ENCODE measurements at places on chromosomes 13 and 19. TPM values are rescaled to one million over a fixed set of nuclear protein-coding genes. Genes with fewer than 3 reads are reported as not detected.

- DNase-seq: no peak
Observed at GRCh38 chr19:50678323-50678722, 29.1 kb downstream of the C19orf81 start.

- no peak for DNase-seq
Observed at GRCh38 chr13:111916201-111916600, 150.7 kb upstream of the SOX1 start.

- DNase-seq: peak; percentile 57
Observed at GRCh38 chr13:20127562-20128458, 33.0 kb downstream of the GJA3 start.

- DNase-seq: peak; percentile 65
Observed at GRCh38 chr19:33430674-33431277, 57.3 kb downstream of the CEBPG start.

- no peak for DNase-seq
Observed at GRCh38 chr13:57629821-57630235, 1.7 kb upstream of the PCDH17 start.

DNA sequence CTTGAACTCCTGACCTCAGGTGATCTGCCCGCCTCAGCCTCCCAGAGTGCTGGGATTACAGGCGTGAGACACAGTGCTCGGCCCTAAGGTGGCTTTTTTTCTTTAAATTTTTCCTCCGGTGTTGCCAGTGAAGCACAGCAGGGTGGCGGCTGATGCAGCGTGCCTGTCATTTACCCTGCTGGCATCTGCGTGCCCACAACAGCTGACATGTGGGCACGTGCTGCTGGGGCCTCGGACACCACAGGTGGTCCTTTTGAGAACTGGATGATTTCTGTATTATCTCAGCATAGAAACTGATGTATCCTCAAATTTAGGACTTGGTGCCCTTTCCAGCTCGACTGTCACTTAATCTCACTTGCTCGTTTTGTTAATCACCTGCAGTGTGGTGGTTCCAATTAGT is 31.2 kb upstream of the TEX29 start:
- no peak for DNase-seq

DNA sequence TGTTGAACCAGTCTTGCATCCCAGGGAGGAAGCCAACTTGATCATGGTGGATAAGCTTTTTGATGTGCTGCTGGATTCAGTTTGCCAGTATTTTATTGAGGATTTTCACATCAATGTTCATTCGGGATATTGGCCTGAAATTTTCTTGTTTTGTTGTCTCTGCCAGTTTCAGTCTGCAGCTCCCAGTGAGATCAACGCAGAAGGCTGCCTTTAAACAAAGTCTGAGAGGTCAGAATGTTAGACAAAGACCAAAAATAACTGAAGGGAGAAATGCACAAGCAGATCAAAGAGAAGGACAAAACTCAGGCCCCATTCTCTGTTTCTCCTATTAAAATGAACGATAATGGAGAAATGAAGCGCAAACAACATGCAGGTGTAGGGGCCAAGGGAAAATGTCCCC is 170.4 kb downstream of the NHLRC3 start:
- no peak for DNase-seq

The PABPC3 gene
- total RNA-seq: 0.39 TPM

DNA sequence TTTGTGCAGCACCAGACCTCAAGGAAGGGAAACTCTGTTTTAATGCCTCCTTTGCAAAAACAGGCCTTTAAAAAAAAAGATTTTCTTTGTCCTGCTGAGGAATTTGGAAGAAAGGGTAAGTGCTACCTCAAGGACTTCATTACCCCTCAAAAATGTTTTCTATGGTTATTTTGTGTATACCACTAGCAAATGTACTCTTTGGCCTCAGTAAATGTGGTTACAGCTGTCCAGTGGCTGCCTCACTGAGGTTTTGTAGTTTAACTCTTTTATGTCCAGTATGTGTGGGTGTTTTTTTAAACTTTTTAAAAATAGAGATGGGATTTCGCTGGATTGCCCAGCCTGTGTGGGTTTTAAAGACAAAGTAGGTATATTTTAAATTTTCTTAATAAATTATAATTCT is 42.2 kb upstream of the TSC22D1 start:
- DNase-seq: no peak

The PRR19 gene
- 0.85 TPM for total RNA-seq

All from PC-9 (cell line).